ENCODE measurements at places on chromosomes 1 and 21.

DNA sequence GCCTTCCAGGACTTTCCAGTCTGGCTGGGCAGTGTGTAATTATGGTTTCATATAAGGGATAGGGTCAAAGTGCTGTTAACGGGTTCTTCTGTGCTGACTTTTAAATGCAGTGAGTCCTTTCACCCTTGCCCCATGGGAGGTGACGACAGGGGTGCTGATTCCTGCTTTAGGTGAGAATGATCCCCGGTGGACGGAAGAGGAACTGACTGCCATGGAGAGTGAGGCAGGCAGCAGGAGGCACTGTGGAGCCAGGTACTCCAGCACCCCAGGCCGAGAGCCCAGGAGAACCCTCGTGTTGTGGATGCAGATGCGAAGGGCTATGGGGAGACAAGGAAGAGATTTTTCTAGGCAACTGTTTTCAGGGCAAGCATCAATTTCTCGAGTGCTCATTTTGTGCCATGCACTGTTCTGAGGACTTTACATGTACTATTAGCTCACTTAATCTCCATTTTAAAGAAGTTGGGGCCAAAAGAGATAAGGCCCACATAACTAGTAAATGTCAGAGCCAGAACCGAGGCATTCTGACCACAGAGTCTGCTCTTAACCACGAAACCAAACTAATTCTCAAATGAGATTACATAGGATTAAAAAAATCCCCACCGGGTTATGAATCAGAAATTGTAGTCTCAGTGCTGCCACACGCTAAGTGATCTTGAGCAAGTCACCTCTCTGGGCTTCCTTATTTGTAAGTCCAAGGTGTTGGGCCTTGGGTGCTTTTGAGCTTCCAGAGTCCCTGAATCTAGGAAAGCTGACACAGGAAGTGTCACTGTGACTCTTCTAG is 28.2 kb downstream of the STPG1 start:
- no peak for DNase-seq

DNA sequence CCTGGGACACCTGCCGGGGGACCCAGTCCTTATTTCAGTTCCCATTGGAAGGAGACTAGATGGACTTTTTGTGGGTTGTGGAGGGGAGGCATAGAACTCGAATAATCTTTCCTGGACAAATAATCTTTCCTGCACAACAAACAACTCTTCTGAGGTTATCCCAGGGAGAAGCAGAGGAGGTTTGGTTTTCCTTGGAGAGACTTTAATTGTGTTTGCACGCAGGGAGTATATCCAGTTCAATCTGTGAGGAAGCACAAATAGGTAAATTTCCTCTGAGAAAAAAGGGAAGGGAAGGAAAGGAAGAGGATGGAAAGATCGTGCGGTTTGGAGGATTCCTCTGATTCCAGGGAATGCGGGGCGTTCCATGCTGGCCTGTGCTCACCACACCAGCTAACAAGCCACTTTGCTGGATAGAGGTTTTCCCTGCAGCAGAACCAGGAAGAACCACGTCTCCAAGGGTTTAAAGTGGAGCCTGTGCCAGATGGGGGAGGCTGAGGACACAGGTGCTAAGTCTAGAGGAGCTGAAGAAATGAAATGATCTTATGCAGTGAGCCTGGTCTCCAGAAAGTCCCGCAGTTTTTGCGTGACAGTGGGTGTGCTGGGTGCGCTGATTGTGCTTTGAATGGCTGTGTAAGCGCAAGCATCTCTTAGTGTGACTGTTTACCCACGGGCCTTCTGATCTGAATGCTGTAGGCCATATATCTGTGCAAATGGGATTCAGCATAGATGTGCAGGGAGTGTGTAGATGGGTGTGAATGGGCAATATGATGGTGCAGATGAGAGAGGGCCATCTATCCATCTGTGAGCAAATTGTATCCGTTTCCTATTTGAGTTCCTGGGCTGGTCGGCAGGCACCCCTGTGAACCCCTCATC is 7.6 kb downstream of the PAX7 start:
- DNase-seq: no peak

DNA sequence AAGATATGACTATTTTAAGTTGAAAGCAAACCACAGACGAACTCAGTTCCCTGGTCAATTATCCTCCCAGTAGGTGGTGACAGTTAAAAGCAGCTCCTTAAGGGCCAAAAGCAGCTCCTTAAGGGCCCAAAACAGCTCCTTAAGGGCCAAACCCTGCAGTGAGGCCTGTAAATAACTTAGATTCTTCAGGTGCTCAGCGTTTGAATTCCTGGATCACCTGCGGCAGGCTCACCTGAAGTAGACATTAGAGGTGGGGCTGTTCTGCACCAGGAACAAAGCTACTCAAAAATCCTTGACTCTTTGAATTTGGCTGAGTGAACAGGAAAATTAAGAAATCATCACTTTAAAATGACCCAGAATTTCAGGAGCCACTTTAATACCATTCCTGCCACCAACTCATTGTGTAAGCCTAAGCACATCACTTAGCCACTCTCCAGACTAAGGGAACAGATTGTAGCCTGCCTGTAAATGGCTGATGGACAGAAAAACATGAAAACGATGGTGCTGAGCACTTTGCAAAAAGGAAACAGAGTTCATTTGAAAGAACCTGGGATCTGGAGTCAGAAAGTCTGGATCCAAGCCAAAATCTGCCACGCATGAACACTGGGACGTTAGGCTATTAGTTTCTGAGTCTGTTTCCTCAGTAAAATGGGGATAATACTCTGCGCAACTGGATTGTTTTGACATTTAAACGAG is 126.9 kb downstream of the LRIG2 start:
- no peak for DNase-seq

DNA sequence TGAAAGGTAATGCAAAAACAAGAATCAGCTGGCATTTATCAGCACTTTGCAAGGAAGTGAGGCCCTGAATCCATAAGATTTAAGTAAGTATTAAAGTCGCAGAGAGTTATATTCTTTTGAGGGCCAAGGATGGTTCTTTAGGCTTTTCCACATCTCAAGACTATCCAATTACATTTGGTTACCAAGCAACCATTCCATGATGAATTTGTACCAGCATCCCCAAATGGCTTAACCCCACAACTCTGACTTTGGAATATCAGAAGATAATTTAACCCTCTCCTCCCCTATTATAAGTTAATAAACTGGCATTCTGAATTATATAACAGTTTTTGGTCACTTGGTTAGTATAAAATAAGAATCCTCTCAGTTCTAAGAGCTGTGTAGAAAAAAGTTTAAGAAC is 2.8 kb downstream of the PHTF1 start:
- DNase-seq: no peak

GRCh38 chr1:65613884-65614283 is 178.8 kb upstream of the PDE4B start:
- no peak for DNase-seq
